ENCODE measurements at places on chromosomes 1 and 21. TPM values are rescaled to one million over a fixed set of nuclear protein-coding genes. Genes with fewer than 3 reads are reported as not detected.
A peak's percentile ranks its signal among the peaks of the same experiment; 100 is the strongest.

The INSRR gene
- total RNA-seq, result 0.12 TPM

- DNase-seq, result no peak
Measured at GRCh38 chr1:33814166-33814565, 49.7 kb upstream of the HMGB4 start.

DNA sequence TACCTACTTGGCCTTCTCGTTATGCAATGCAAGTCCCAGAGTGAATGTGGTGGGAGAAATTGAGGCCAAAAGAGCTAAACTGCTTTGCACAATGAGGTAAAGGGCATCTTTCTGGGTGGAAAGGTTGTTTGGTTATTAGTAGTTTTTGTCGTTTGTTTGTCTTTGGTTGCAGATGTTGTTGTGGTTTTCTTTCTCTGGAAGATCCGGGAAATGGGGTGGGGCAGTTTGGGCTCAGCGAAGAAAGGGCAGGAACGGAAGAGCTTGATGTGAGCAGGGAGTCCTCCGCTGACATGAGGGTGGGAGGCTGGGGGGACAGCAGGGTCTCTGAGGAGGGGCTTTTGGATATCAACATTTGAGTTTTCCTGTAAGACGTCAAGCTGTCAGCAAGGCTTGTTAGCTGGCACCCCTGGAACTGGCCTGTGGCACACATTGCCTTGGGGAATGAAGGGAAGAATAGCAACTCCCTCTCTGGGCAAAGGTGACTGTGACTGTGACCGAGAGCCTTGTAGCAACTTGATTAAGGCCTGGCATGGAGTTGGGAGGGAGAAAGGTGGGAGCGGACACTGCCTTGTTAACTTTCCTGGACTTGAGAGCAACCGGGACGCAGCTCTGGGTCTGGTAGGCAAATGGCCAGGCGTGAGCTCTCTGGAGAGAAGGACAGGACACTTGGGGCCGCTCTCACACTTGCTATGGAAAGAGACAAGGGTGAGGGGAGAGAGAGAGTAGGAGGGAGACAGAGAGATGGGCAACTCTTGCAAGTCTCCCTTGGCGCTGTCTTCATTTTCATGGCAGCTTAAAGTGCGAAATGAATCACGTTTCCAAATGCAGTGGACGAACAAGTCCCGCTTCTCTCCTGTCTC is 15.4 kb upstream of the OPRD1 start:
- DNase-seq, result no peak

The TMPRSS3 gene
- total RNA-seq, result 0.18 TPM

DNA sequence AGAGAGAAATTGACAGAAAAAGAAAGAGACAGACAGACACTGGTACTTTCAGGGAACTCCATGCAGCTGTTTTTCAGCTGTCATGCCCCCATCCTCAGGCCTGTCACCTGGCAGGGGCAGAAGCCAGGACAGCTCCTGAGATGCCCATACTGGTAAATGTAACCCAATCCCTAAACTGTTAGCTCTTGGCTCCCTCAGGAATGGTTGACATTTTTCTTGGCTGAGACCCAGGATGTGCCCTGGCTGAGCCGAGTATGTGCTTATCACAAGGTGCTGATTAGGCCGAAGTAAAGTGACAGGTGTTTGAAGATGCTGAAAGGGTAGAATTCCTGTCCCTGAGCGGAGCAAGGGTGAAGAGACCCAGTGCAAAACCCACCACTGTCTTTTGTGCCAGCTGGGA is 50.7 kb downstream of the PGM1 start:
- peak; percentile 26 for DNase-seq

DNA sequence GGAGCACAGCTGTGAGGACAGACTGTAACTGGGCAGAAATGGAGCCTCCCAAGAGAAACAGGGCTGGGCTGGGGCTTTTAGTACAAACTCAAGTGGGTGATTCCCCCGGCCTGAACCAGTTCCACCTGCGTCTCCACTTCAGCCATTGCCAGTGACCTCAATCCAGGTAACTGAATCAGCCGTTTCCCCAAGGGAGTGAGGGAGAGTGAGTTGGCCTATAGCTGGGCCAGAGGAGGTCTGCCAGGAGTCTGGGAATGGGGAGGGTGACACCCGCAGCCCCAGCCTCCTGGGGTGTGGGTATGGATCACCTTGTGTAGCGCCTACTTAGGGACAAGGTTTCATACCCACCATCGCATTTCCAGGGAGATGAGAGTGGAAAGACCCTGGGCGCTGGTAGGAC is 8.5 kb downstream of the SLC26A9 start:
- no peak for DNase-seq

DNA sequence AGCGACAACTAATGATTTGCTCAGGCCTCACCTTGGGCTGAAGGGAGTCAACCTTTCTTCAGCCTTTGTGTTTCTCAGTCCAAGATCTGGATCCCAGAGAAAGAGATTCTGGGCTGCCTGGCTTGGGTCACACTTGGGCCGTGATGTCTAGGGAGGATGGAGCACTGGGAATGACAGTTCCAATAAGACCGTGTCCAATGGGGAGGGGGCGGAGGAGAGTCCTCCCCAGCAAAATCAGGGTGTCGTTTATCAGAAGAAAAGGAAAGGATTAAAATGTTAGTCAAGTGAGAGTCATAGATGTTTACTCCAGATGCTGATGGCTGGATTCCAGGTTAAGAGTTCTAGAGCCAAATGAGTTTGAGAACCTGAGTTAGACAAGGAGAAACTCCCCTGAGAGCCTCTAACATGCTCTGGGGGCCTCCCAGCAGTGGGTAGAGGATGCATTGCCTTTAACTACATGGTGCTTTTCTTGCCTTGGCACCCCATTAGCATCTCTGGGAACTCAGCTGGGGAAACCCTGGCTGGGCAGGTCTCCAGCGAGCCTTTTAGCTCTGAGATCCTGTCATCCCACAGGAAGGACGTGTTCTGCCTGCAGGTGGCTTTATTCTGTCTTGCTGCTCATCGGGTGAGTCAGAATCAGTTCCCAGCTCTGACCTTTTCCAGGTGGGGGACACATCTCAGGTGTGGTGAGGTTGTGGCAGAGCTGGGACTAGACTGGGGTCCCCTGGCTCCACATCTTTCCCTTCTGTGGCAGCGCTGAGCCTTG is 22.2 kb downstream of the NIPAL3 start:
- no peak for DNase-seq

GRCh38 chr1:86227026-86227425 is 70.5 kb upstream of the COL24A1 start:
- DNase-seq, result no peak

The LAMC1 gene
- total RNA-seq, result 126 TPM

DNA sequence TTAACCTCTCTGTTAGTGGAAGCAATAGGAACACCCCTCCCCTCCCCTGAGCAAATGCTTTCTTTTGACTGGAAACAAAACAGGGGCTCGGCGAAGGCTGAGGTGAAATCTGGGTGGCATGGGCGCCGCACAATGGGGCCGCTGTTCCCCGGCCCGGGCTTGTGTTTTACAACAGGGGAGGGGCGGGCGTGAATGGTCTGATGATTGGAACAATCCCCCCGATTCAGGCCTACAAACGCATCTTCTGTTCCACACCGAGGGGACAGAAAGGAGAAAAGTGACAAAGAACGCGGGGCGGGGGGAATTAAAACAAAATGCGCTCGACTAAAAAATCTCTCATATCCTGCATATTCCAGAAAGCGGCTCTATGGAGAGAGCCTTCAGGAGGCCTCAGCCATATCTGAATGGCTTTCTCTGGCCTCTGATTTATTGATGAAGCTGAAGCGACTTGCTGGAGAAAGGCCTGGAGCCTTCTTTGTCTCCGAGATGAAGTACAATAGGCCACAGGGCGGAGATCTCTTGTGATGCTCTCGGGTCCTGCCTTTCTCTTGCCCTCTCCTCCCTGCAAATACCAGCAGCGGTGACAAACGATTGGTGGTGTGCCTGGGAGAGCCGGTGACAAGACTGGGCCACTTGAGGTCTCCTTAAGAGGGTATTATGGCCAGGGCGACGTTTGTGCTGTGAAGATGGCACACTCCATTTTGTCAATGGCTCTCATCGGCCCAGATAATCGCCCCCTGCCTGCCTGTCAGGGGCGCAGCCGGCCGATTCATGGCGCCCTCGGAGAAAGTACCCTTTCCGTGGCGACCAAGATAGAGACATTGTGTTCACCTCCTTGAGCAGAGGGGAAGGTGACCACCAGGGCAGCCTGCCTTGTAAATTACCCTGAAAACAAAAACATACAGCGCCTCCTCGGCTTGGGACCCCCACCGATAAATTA is 47.1 kb upstream of the OLIG2 start:
- DNase-seq, result no peak

DNA sequence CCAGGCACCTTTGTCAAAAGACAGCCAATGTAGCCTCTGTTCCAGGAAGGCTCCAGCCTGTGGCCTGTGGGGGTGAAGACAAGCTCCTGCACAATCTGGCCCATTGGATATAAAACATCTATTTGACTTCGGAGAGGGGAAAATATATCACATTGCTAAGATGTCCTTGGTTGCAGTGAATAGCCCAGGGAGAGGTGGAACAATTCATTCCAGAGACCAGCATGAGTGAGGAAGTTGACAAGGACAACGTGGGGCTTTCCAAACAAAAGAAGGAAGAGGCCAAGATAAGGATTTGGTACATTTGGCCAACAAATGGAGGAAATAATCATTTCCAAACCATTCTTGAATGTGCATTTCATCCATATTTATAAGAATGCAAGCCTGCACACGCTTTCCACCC is 187.0 kb downstream of the ETS2 start:
- DNase-seq, result no peak

The SRP9 gene
- 189 TPM for total RNA-seq

GRCh38 chr1:55717111-55717510 is 501.9 kb upstream of the USP24 start:
- DNase-seq, result no peak

DNA sequence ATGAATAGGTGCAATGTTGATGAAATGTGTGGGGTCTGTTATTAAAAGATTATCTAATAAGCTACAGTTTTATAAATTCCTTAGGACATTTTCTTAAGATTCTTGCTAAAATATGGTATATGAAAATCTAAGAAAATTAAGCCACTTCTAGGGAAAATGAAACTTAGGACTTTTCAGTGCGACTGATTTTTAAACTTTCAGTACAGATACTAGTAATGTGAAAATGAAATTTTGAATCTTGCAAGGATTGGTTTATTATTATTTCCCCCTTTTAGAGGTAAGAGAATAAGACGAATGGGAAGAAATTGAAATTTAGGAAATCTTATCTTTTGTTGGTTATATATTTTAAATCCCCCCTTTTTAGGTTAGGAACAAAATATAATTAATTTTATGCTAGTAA is 16.4 kb downstream of the CAPZA1 start:
- no peak for DNase-seq

DNA sequence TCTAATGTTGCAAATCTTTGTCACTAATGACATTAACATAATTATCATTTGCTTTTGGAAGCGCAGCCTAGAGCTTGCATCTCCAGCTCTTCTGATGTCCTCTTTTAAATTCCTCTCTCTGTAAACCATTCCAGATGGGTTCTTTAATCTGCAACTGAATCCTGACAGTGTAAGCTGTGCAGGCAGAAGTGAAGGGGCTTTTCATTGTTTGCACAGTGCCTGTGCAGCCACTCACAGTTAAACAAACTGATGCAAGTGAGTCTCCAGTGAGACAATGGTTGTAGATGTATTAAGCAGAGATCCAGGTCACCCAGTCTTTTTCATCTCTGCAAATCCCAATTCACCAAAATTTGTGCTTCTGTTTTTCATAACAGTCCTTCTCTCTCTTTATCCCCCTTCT is 22.5 kb upstream of the FCRL5 start:
- DNase-seq, result no peak

DNA sequence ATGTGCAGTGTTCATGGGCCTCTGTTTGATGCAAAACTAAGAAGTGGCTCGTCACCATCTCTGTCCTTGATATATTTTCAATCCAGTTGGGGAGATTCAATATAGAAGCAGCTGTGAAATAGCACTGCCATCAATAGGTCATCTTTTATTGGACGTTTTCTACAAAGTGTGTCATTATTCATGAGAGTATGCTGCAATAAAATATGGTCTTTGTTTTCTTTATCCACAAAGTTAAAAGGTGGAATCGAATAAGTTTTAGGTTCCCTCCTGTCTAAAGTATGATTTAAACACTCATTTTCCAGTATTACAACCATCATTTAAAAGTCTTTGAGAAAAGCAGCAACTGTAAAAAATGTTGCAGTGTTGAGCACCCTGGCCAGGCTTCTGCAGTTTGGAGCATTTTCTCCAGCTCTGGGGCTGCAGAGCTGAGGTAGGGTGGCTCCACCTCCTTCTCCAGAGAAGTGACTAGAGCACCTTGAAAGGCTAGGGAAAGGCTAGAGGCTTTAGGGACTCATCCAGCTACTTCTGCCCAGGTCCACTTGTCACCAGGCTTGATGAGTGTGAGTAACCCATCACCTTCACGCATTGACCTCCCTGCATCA is 56.5 kb upstream of the DNAH14 start:
- DNase-seq, result no peak

DNA sequence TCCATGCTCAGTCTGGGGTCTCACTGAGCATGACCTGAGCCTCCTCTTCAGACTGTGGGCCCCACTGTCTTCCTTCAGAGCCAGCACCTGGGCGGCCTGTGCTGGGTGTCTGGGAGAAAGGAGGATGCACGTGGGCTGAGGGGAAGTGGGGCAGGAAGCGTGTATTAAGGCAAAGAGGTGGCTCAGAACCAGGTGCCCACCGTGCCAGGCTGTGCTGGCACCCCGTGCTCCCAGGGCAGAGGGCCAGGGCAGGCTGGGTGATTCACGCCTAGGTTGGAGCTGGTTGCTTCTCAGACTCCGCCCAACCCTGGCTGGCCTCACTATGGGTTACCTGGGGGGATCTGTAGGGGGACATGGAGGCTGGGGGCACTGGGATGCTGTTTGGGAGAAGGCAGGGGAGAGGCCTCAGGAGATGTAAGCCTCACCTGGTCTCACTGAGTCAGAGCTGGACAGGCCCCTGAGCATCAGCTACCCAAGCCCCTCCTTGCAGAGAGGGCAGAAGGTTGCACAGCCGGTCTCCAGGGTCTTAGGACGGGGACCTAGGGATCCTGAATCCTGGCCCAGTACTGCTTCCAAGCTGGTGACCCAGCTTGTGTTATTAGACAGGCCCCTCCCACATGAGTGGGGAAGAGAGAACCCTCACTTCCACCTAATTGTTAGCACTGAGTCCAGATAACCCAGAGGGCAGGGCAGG is 18.6 kb upstream of the PADI1 start:
- no peak for DNase-seq

GRCh38 chr21:34813266-34813894 is 144.6 kb downstream of the CLIC6 start:
- DNase-seq, result no peak

DNA sequence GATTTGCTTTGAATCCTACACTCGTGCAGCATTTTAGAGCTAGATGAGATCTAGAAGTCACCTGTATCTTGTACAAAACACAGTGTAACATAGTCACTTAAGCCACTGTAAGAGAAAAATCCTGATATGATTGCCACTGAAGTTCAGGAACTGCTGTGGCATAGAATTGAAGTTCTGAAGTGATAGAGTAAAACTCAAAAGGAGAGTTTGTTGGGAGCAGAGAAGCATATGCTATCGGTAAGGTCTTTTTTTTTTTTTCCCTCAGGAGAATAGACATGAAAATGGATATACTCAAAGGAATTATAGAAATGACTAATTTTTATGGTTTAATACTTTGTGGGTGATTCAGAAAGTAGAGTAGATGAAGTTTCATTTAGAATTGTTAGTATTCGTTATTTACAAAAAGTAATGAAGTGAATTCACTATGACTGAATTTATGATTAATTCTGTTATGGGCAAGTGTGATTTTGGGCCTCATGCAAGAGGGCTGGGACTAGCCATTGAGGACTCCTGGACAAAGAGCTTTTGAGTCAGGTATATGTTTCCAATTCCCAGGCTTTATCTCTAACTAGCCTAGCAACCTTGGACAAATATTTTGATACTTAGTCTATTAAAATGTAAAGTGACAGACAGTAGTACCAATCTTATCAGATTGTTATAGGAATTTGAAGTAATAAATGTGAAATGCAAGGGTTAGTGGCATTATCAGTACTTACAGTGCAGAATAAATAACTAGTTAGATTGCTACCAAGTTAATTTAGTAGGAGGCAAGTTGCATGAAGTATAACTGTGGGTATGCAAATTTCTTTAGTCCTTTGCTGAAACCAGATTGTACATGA is 3.1 kb downstream of the KCTD3 start:
- no peak for DNase-seq

All from left cardiac atrium (tissue), 4 donors.